Upper lobe of right lung (tissue), 1 donor: ENCODE measurements at places on chromosomes 6 and 20.

GRCh38 chr6:142384519-142385254, 82.9 kb downstream of the ADGRG6 start:
- DNase-seq, result no peak

DNA sequence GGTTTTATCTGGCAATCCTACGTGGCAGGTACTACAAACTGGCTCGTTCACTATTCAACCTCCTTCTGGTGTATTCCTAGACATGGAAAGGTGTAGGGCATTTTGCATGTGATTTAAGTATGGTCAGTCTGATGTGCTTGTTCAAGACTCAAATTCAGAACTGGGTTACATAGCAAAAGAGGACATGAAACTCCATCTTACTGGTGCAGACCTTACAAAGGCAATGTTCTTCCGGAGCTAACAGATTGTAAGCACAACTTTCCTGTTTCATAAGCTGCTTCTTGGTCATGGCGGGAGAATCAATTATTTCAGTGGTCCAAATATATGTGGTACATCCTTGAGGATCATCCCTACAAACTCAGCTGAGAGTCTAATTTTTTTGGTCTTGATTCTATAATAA, 703.4 kb downstream of the EPM2A start:
- no peak for DNase-seq

- no peak for DNase-seq
Observed at GRCh38 chr6:16822975-16823717, 61.9 kb upstream of the ATXN1 start.

DNA sequence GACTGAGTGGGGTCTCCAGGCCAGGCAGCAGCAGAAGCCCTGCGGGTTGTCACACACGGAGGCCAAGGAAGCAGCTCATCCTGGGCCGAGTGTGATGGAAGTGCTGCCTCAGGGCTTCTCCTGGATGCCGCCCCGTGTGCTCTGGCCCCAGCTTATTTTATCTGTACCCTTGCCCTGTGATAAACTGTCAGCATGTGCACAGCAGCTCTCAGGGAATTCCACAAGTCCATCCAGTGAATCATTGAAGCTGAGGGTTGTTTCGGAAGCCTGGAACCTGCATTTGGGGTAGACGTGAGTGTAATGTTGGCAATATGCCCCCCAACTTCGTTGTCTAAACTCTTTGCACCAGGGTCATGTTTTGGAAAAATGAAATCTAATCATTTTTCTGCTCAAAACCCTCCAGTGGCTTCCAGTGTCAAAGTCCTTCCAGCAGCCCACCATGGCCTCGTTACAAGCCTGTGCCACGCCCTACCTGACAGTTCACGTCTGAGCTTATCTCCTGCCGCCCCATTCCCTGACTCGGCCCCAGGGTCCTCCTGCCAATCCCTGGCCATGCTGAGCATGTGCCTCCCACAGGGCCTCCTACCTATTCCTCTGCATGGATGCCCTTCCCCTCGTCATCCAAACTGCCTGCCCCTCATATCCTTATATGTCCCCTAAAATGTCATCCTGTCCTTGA, 168.1 kb upstream of the THBS2 start:
- DNase-seq, result no peak

DNA sequence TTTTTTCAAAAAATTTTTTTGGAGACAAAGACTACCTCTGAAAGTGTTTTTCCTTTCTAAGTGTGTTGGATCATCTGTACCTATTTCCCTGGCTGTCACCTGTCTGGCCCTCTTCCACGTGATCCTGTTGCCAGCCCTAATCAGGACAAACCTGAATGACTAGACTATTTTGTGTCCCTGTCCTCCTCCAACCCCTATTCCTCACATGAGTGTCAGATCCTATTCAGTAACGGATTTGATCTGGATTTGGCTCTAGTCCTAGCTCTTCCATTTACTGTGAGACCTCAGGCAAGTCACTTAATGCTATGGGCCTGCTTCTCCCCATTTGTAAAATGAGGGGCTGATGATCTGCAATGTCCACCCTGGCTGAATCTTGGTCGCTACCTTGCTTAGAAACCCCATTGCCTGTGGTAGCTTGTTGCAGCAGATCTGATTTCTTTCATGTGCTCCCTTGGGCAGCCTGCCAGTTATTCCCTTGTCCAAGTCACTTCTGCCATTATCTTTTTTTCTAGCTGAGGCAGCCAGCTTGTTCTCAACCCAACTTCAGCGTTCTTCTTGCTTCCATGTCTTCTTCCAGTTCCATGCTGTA, 4.8 kb downstream of the PHF20 start:
- no peak for DNase-seq

GRCh38 chr6:129364037-129364436, 345.9 kb downstream of the ARHGAP18 start:
- no peak for DNase-seq

DNA sequence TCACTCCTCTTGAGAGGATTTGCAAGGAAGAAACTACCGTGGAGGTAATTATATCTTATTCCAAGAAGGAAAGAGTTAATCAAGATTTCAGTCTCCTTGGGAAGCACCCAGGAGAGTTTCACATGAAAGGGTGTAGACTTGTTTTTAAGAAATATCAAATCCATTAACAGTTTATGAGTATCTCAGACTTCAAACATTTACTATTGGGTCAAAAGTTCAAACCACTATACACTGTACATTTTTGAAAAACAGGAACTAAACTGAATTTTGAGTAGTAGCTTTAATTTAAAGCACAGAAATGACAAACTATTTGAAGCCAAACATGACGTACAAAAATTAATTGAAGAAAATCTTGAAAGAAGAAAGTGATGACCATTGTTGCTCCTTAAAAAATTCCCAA, 164.0 kb downstream of the FOXC1 start:
- no peak for DNase-seq

DNA sequence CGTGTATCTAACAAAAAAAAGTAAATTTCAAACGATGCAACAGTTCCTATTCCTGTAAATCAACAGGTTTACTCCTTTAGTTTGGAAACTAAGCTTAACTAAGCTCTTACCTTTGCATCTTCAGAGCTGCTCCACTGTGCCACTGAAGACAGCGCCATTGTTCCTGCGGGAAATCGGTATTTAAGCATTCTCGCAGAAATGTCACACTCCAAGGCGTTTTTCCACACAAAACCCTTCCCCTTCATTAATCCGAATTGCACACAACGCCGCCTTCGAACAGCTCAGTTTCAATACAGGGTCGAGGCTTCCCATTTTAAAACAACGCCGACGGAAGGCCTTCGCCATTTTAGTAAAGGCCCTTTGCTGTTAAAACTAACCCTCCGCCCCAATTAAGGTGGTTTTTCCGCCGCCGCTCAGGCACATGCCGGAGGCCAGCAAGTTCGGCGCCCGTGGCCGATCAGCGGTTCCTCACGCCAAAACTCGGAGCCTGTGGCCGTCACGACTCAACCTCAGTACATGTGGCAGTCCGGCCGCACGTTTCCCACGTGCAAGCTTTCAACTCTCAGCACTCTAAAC, 35.4 kb upstream of the SYNCRIP start:
- DNase-seq, result no peak

GRCh38 chr20:5492937-5493336, 176.2 kb upstream of the PROKR2 start:
- no peak for DNase-seq

GRCh38 chr6:34025861-34026260, 120.0 kb downstream of the GRM4 start:
- DNase-seq, result no peak

DNA sequence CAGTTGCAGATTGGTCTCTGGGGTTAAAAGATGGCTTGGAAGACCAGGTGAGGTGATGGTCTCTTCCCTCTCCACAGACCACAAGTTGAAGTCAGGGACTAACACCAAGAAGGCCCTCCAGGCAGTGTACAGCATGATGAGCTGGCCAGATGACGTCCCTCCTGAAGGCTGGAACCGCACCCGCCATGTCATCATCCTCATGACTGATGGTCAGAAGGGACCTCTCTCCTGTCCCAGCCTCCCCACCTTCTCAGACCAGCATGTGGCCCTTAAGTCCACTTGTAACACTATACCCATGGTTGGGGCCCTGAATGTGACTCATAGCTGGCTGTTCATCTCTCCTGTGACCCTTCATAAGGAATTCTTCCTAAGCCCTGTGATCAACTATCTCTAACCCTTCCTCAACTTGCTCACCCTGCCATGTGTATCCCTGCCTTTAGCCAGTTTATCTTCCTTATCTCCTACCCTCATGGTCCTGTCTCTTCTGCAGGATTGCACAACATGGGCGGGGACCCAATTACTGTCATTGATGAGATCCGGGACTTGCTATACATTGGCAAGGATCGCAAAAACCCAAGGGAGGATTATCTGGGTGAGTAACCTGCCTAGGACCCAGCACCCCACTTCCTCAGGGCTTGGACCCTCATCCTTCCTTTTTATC, 3.0 kb downstream of the CFB start:
- DNase-seq, result no peak

- no peak for DNase-seq
Observed at GRCh38 chr20:2984956-2985661, 58.3 kb upstream of the GNRH2 start.

DNA sequence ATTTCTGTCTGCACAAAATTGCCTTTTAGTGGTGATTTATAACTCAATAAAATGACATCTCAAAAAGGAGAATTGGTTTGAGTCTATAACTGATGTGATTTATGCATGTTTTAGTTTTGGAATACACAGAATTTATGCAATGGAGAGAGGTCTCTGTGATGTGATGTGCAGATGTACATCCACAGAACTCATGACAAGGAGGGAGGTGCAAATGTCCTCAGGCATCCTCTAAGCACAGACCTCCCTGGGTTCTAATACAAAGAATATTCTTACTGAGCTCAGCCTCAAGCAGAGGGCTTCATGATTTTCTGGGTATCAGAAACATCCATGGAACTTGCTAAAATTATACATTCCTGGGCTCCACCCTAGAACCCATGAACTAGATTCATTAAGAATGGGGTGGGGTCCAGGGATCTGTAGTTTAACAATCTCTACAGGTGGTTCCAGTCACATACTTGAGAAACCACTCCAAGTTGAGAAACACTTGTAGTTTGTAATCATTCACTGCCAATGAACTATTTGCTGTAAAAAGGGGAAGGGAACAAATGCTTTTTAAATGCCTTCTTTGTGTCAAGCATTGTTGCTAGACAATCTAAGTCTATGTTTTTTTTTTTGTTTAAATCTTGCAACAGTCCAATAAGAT, 60.2 kb upstream of the NEDD9 start:
- no peak for DNase-seq

DNA sequence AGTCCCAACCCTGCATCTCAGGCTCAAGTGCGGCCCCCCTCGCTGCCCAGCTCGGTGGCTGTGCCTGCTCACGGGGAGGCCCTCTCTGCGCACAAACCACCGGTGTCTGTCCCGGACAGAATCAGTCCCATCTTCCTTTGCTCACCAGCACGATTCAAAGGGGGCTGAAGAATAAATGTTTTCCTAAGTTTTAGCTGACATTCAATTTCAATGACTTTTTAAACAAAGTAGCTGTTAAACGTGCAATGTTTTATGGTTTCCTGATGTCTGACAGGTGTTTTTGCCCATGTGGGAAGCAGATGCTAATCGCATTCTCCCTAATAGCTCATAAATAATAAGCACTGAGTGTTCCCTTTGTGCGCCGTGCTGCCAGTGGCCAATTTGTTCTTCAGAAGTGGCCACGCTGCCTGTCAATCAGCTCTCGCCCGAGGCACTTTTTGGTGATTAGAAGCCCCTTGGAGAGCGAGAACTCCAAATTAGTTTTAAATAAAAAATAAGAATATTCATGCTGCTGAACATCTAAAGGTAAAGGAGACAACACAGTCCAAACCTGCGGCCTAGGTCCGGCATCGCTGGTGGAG, 26.3 kb downstream of the BHLHE23 start:
- DNase-seq, result no peak

GRCh38 chr6:54074578-54075195, 36.6 kb upstream of the MLIP start:
- no peak for DNase-seq

DNA sequence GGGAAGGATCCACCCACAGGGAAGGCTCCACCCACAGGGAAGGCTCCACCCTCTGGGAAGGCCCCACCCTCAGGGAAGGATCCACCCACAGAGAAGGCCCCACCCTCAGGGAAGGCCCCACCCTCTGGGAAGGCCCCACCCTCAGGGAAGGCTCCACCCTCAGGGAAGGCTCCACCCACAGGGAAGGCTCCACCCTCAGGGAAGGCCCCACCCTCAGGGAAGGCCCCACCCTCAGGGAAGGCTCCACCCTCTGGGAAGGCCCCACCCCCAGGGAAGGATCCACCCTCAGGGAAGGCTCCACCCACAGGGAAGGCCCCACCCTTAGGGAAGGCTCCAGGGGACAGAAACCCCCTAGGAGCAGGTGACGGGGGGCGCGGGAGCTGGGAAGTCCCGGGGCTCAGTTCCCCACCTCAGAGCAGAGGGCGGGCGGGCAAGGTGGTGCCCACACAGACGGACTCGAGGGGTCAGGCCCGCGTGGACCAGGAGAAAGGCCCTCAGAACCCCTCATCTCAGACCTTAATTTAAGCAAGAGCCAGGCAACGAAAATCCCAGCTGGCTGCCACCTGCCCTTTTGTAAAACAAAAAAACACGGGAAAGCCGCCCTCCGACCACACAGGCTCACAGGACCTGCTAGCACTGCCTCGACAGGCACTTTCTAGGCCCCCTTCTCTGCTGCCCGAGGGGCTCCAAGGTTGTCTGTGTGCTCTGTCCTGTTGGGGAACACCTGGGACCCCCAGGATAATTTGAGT, 39.7 kb downstream of the KCNQ2 start:
- DNase-seq, result no peak

- no peak for DNase-seq
Observed at GRCh38 chr20:37723668-37724067, 29.8 kb downstream of the CTNNBL1 start.

GRCh38 chr6:54194067-54194466, 82.8 kb downstream of the MLIP start:
- no peak for DNase-seq

DNA sequence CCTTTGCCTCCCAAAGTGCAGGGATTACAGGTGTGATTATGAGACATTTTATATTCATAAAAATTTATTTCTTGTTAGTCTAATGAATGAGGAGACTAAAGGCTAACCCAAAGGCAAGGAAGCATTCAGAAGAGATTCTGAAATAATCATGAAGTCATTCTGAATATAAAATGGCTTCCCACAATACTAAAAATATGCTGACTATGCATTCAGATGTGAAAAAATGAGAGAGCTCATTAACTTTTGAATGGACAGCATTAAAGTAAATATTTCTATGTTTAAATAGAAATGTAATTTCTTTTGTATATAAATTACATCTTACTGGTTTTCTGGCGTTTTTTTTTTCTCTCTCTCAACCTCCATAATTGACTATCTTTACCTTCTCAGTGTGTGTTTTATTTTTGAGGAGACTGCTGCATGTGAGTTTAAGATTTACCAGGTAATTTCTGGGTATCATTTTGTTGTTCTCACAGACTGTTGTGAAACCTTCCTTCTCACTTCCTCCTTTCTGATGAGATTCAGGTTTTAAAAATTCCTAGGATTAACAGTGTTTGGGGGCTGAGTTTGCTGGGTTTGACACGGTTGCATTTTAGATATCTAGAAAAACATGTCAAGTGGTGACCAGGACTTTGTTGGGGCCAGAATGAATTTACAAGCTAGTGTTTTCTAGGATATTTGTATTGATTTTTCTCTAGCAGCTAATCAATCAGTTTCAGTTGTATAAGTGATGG, 316.6 kb downstream of the CDKAL1 start:
- DNase-seq, result no peak
